Activated CD4-positive, alpha-beta T cell treated with anti-CD3 and anti-CD28 coated beads, Interleukin-2, Interleukin-4, amounts not matched to agents 100 ng/mL and 50 ng/mL, durations not matched to agents 16 hours and 8 hours (primary cell): ENCODE measurements at places on chromosomes 2 and 18.

GRCh38 chr18:10374636-10375293, 79.7 kb upstream of the APCDD1 start:
- DNase-seq, result no peak

- no peak for DNase-seq
Measured at GRCh38 chr2:192570788-192571187, 376.1 kb upstream of the TMEFF2 start.

DNA sequence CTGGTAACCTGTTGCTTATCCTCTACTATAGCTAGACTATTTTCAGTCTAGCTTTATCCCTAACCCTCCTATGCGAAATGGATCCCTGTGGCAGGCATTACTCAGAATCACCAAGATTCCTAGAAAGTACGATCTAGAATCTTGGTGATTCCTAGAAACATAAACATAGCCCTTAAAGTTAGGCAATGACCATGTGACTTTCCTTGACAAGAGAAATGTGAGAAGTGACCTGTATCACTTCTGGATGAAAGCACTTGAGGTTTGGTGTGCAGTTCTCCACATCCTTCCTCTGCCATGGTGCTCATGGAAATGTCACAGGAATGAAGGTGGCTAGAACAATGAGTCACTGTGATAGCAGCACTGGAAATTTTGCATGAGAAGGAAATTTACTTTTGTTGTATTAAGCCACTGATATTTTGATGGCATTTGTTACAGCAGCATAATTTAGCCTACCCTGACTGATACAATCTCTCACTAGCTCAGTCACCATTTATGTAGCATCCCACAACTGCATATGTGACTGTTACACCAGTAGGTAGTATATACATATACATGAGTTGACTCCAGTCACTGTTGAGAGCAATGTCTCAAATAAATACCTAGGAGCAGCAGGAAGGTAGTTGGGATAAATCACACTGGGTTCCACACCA, 68.3 kb upstream of the MAPRE2 start:
- DNase-seq, result no peak

DNA sequence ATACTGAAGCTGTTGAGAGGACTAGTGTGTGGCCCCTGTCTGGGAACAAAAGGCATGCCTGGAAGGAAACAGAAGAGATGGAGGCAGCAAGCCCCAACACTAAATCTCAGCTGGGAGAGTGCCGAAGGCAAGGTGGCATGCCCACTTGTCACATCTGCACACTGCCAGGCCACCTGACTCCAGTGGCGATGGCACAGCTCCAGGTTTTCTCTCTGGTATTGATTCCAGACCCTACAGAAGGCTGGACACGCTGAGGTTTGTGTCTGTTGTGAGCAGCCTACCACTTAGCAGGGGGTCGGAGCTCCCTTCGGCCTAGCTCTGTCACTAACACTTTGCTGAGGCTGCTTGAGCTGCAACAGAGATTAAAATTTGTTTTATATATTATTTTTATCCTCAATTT, 307.3 kb downstream of the TDRD15 start:
- no peak for DNase-seq

- DNase-seq, result no peak
Measured at GRCh38 chr2:174780191-174780840, 16.0 kb upstream of the CHRNA1 start.

DNA sequence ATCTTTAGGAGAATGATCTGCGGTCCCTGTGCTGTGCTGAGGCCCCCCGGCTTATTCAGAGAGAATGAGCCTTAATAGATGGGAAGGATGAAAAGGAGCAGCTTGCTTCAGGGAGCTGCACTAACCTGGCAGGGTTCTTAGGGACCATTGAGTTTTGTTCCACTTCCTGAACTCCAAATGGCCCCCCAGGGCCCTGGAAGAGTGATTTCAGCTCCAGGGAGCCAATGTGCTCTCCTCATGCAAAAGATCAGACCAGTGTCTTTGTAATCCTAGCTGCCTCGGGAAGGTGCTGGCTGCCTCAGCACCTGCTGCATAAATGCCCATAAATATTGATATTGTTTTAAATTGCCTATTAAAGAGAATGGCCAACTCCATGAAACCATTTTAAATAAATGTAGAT, 210.2 kb downstream of the NCK2 start:
- DNase-seq, result no peak

- no peak for DNase-seq
Measured at GRCh38 chr2:34123996-34124785, 525.1 kb upstream of the FAM98A start.

- DNase-seq, result no peak
Measured at GRCh38 chr2:128537646-128538045, 219.0 kb upstream of the HS6ST1 start.
